ENCODE measurements at places on chromosomes 3 and 15. TPM values are rescaled to one million over a fixed set of nuclear protein-coding genes. Genes with fewer than 3 reads are reported as not detected.

DNA sequence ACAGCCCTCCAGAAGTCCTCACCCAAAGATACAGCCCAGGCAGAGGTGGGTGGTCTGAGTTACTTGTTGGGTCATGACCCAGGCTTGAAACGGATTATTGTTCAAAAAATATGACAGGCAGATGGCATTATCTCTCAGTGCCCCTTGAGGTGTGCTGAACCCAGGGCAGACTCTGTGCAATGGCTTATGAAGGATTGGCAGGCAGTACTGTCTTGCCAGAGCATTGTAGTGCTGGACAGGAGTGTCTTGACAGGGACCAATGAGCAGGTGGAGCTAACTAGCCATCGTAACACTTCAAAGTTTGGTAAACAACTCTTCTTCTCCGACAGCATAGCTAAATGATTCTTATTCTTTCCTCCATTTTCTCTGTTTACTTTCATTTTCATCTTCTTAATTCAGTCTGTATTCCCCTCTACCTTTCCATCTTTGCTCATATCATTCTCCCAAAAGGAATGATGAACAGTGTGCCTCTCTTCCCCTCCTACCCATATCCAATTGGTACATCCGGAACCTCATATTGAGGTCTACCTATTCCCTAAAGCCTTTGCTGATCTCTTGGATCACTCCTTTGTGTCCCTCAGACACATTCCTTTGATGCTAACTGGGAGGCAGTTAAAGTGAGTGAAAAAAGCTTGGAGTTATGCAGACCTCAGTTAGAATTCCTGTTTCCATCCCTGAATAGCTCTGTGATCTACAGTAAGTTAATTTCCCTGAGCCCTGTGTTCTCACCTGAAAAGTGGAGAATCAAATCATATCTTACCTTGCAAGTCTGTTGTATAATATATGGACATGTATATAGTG lies 2.6 kb upstream of the IL20RB start:
- no peak for DNase-seq

DNA sequence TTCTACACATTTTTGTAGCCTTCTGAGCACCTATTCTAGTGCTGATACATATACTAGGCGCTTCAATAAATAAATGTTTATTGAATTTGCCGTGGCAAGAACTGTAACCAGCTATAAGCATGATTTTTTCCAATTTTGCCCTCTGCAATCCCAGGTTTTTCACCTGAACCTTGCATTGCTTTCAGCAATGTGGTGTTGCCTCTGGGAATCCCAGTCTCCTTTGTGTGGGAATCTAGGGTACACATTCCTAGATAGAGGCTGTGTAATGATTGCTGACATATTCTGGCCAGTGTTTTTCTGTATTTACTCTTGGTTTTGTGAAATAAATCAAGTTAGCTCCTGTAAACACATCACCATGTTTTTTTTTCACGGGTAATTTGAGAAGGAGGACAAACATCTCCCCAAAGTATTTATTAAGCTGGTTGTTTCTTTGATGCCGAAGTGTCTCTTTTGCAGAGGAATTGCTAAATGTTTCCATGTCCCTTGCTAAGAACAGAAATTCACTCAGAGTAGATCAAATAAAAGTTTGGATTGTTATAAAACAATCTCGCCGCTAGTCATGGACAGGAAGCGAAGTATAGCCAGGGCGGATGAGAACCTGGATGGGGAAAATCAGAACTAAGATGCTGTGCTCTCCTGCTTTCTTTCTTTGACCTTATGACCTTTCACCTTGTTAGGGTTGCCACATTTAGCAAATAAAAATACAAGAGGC lies 1.2 kb downstream of the CFAP91 start:
- DNase-seq: no peak

DNA sequence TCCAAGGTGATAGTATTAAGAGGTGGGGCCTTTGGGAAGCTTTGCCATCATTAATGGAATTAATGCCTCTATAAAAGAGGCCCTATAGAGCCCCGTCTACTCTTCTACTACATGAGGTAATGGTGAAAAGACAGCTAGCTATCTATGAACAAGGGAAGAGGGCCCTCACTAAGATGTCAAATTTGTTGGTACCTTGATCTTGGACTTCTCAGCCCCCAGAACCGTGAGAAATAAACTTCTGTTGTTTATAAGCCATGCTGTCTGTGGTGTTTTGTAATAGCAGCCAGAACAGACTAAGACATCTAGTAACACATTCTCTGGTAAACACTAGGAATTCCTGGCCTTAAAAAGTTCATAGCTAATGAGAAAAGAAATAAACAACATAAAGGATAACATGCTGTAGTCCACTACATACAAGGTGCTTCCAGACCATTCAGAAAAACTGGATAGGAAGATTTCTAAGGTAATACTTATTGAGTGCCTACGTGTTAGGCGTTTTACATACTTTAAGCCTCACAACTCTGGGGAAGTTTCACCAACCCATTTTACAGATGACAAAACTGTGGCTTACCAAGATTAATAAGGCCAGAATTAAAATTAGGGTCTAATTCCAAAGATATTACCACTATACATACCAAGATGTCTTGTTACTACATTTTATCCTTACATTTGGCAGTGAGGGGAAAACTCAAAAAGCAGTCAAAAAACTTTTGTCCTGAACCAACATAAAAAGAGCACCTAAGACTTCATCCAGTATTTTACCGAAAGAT lies 3.2 kb downstream of the UBE3A start:
- DNase-seq: no peak

GRCh38 chr15:28023422-28023821 lies 75.7 kb downstream of the OCA2 start:
- no peak for DNase-seq

Gene THBS1
- not detected for polyA plus RNA-seq

Gene C3orf33
- 3.9 TPM for polyA plus RNA-seq
